Esophagus muscularis mucosa (tissue), 4 donors: ENCODE measurements at places on chromosomes 11 and 22. TPM values are rescaled to one million over a fixed set of nuclear protein-coding genes. Genes with fewer than 3 reads are reported as not detected.
A peak's percentile ranks its signal among the peaks of the same experiment; 100 is the strongest.

DNA sequence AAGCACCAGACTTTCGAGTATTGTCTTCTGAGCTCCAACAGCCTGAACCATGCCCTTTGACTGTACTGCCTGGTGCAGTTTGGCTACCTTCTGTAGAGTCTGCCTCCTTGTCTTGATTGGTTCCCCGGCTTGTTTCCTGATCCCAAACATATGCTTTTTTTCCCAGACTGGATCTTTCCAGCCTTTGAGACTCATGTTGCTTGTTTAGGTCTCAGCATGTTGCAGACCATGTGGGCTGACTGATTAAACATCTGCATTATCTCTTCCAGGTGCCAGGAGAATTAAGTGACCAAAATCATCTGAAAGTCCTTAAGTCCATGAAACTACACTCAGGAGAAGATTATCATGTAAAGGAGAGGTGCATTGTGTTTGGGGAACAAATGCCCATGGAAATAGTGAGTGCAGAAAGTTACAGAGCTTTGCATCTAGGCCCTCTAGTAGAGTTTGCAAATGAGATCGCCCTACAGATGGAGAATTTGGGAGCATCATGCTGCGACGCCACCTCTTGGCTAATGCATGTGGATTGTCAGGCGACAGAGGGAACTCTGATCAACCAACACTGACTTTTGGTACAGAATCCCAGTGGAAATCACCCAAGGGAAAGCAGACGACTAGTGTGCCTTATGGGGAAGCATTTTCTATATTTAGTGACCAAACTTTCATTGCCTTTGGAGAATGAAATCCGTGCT lies 188.8 kb downstream of the BLID start:
- peak; percentile 60 for DNase-seq

- no peak for DNase-seq
Measured at GRCh38 chr11:24357620-24358410, 139.0 kb upstream of the LUZP2 start.

TLCD5 gene
- total RNA-seq = 4.7 TPM

OR52L1 gene
- total RNA-seq = not detected

RIBC2 gene
- not detected for total RNA-seq
